AG10803 (cell line): ENCODE measurements at places on chromosomes 2 and 18.

DNA sequence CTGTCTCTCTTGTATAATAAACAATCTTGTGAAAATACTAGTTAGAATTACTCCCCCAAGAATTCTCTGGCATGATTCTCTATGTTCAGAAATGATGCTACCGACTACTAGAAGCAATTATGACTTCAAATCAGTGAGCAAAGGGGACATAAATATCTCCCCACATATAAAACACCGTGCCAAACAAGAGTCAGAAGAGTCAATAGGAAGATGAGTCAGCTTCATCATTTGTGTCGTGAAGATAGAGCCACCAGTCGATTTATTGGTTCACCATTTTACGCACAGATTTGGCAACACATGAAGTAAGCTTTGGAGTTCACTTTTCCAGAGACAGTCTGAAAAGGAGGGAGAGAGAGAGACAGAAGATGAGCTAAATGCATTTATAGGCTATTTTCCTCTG lies 650.9 kb downstream of the CCDC85A start:
- no peak for DNase-seq

DNA sequence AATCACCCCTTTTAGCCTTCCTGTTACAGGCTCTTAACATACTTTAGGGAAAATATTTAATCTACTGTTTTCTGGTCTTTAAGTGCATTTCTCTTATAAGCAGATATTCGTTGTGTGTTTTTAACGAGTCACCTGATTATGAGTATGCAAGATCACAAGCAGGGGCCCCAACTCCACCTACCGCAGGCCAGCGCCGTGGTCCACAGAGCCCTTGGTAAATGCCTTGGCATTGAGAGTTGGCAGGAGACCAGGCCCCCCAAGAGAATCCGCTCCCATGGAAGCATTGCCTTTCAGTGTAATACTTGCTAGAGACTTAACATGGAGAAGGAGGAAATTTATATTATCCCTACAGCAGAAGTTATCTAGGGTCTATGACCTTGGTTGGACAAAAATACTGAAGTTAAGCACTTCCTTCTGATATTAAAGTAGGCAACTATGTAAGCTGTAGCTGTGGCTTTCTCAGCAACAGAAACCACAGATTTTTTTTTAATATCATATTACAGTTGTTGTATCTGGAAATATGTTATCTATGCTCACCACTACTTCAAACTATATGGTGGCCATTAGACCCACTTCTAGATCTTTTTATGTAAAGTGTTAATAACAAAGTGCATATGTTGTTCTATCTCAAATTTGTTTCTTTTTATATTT lies 241.8 kb upstream of the MGAT5 start:
- no peak for DNase-seq

- no peak for DNase-seq
Observed at GRCh38 chr18:62738639-62739038, 23.3 kb downstream of the PHLPP1 start.

DNA sequence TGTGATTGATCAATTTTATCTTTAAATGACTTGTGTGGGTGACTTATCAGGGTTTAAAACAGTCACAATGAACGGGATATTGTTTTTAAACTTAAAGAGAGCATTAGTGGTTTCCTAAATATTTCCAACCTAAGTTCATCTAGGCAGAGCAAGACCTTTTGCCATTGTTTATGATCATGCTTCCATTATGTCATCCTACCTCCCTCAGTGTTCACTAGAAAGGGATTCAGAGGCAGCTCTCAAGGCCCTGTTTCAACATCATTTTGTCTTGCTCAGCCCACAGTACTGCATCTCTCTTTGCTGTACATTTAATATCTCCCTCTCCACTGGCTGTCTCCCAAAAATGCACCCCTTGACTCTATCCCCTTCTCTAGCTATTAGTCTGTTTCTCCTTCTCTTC lies 21.5 kb upstream of the PELI1 start:
- DNase-seq, result no peak
